Progenitor cell of endocrine pancreas (in vitro differentiated cells): ENCODE measurements at places on chromosomes 2 and 18.

GRCh38 chr18:11955239-11956029, 25.9 kb upstream of the IMPA2 start:
- no peak for DNase-seq

GRCh38 chr18:44799907-44800421, 119.3 kb downstream of the SETBP1 start:
- DNase-seq: no peak

GRCh38 chr2:216211614-216212145, 102.5 kb downstream of the XRCC5 start:
- no peak for DNase-seq

DNA sequence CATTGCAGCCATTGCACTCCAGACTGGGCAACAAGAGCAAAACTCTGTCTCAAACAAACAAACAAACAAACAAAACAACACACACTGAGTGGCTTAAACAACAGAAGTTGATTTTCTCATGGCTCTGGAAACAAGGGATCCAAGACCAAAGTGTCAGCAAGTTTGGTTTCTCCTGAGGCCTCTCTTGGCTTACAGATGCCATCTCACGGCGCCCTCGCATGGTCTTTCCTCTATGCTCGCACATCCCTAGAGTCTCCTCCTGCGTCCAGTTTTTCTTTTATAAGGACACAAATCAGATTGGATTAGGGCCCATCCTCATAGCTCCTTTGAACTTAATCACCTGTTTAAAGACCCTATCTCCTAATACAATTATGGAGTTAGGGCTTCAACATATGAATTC, 133.4 kb upstream of the LRRTM1 start:
- no peak for DNase-seq

DNA sequence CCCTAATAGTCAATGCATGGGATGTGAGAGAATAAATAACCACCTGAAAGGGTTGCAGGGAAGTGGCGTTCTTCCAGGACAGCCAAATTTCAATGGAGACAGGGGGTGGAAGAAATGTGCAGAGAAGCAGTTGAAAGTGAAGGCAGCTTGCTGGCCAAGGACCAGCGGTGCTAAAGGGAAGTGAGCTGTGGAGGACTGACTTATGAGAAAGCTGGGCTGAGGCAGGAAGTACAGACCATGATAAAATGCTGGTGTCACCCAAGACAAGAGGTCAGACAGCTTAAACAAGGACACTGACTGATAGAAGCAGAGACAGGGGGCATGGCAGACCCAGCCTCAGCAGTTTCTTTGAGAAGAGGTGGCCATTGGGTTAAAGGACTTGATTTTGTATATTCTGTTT, 106.7 kb downstream of the DTNB start:
- DNase-seq: no peak

- no peak for DNase-seq
Measured at GRCh38 chr2:26185954-26186770, 13.3 kb downstream of the GAREM2 start.

- no peak for DNase-seq
Measured at GRCh38 chr2:170144761-170145160, 33.2 kb upstream of the MYO3B start.

GRCh38 chr2:222301053-222301795, 2.4 kb upstream of the PAX3 start:
- no peak for DNase-seq

DNA sequence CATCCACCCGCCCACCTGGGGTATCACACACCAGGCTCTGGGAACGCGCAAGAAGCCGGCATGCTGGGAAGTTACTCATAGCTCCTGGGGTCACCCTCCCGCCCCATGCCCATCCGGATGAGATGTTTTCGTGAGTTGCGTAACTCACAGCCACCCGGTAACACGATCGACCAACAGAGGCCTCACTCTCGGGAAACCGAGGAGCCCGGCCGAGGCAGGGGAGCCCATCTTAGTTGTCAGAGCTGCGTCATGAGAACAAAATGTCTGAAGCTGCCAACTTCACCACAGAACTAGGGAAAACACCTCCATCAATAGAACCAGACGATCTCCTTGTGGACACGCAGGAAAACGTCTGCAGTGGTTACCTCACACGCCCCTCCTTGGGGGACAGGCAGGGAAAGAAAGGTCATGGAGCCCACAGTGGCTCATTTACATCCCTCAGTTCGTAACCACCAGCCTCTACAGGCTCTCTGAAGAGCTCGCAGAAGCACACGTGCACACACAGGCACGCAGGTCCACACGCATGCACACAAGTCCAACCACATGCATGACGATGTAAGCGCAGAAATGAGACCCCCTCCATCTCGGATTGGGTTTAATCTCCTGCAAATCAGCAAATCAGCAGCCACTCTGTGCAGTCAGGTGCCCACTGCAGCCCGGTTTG, 26.2 kb downstream of the ADI1 start:
- no peak for DNase-seq

- DNase-seq: no peak
Measured at GRCh38 chr18:60534538-60534937, 162.0 kb upstream of the MC4R start.

DNA sequence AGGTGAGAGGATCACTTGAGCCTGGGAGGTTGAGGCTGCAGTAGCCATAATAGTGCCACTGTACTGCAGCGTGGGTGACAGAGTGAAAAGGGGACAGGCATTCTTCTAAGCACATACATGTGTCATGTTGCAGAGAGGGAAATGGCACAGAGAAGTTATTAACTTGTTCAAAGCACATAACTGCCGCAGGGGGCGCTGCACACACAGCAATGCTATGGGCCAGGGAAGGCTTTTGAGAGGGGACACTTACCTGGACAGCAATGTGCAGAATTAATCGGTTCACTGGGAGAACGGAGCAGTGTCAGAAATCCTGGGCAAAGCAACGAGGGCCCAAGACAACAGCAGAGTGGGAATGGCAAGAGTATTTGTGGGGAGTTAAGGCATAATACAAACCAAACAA, 2.4 kb downstream of the SCYGR8 start:
- no peak for DNase-seq

- no peak for DNase-seq
Measured at GRCh38 chr2:42880738-42881690, 88.6 kb upstream of the HAAO start.

DNA sequence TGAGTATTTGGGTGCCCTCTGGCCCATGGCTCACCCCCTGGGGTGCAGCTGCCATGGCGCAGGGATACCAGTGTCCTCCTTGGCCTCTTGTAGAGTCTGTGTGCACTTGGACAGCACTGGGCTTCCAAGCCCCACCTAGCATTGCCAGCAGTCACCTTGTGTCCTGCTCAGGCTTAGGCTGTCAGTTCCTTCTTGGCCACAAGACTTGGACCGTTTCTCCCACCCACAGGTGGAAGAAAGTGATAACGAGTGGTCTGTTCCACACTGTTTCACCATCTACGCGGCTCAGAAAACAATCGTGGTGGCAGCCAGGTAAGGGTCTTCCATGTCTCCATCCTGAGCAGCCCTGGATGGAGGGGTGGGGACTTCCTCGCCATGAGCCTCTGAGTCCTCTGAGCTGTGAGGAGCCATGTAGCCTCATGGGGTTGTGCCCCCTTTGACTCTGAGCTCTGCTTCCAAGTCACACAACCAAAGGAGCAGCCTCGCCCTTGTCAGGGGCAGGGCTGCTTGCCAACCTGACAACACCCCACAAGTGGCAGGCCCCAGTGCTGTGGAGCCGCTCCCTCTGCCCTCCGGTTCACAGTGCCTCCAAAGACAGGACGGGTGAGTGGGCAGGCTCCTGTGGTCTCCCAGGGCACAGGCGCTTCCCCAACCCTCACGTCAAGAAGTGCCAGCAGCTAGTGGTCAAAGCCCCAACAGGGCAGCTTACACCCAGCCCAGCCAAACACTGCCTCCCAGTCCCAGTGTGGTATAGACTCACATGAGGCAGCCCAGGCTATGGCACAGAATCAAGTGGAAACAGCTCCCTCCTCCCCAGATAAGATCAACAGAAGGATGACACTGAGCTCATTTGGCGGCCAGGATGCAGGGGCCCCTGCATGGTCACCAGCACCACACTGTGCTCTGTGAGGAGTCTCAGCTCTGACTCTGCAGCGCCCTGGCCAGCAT, 18.4 kb downstream of the STK25 start:
- DNase-seq: no peak

DNA sequence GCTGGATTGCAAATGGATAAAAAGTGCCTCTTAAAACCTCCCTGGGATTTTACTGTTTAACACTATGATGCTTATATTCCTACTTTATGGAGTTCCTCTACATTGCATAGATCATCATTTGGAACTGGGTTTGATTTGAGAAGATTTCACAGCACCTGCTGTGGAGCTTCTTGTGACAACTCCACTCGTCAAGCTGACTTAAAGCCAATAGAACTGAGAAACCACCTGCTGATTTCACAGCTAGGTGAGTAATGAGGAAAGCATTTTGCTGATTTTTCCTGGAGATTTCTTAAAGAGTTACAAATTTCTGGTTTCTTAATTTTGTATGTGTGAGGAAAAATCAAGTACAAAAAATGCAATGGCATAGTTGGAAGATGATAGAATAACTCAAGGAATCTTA, 739.1 kb upstream of the LRRTM1 start:
- no peak for DNase-seq

GRCh38 chr2:118906186-118906585, 35.8 kb upstream of the MARCO start:
- DNase-seq: no peak

GRCh38 chr2:187686416-187687024, 132.3 kb upstream of the TFPI start:
- no peak for DNase-seq

GRCh38 chr2:207357216-207357615, 172.5 kb upstream of the CREB1 start:
- no peak for DNase-seq

- DNase-seq: no peak
Measured at GRCh38 chr2:39920307-39920801, 141.3 kb upstream of the THUMPD2 start.

GRCh38 chr2:196743165-196743564, 56.3 kb downstream of the GTF3C3 start:
- no peak for DNase-seq

DNA sequence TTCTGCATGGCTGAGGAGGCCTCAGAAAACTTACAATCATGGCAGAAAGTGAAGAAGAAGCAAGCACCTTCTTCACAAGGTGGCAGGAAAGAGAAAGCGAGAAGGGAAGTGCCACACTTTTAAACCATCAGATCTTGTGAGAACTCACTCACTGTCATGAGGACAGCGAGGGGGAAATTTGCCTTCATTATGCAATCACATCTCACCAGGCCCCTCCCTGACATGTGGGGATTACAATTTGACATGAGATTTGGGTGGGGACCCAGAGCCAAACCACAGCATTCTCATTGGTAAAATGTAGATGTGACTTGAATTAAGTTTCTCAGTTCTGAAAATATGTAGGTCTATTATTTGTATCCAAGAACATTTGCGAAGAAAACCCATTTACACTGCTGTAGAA, 854.8 kb downstream of the EPHA4 start:
- no peak for DNase-seq

DNA sequence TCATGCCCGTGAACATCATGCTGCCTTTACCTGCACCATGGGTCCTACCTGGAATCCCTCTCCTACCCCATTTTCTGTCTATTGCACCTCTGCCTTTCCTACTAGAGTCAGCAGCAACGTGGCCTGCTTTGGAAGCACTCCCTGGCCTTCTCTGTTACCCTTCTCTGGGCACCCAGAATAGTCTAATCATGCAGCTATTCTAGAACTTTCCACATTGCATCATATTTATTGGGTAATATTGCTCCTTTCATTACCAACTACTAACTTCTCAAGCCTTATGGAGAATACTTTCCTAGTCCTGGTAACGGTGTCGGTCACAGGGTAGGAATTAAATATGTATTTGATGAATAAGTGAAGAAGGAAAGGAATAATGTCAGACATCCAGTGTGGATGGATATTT, 33.3 kb upstream of the CREG2 start:
- no peak for DNase-seq

GRCh38 chr2:204664708-204665121, 119.4 kb downstream of the PARD3B start:
- DNase-seq: no peak

- DNase-seq: no peak
Measured at GRCh38 chr2:176110415-176111308, 3.6 kb downstream of the HOXD11 start.

DNA sequence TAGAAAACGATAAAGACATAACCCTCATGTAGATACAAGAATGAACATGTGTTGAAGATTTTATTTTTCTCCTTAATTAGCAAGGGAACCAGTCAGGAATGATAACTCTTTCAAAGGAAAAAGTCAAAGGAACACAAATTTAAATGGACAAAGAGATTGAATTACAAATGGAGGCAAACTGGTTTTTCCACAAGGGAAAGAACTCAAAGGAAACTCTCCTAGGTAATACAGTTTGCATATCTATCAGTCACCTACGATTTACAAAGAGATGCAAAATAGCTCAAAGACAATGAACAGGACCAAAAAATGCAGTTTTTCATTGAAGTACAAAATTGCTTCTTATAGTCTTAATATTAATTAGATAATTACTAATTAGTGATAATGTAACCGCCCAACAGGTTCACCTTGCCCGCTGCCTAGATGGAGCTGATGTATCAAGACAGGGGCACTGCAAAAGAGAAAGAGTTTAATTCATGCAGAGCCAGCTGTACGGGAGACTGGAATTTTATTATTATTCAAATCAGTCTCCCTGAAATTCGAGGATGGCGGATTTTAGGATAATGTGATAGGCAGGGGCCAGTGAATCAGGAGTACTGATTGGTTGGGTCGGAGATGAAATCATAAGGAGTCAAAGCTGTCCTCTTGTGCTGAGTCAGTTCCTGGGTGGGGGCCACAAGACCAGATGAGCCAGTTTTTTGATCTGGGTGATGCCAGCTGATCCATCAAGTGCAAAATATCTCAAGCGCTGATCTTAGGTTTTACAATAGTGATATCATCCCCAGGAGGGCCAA, 151.0 kb downstream of the TMEM17 start:
- DNase-seq: no peak

GRCh38 chr18:43129946-43130524, 14.6 kb upstream of the RIT2 start:
- no peak for DNase-seq

- DNase-seq: no peak
Measured at GRCh38 chr2:209147981-209148380, 275.9 kb upstream of the MAP2 start.

DNA sequence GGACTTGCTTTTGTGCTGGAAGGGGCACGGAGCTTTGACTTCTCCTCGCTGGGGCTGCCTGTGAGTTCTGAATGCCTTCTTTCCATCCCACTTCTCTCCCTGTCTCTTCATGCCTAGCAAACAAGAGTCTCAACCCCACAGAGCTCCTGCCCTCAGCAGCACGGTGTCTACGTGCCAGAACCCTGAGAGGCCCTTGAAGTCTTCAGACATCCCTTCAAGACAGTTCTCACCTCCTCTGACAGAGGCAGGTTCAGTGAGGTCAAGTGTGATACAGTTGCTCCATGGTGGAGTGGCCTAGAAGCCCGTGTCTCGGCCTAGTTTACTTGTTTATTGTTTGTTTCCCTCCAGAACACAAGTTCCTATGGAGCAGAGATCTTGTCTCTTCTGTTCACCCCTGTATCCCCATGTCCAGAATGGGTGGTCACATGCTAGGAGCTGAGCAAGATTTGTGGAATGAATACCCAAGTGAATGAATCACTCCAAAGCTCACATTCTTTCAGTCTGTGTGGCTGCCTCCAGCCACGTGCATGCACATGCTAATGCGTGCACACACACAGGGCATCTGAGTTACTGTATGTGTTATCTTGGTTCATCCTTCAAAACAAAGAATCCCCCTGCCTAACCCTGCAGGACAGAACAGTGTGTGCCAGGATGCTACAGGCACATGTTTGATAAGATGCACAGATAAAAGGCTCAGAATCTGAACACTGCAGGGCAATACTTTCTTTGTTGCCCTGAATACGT, 391.6 kb downstream of the NBAS start:
- no peak for DNase-seq

- no peak for DNase-seq
Measured at GRCh38 chr2:16625759-16626158, 39.9 kb downstream of the CYRIA start.
